ENCODE measurements at places on chromosomes 11 and 22.

- no peak for DNase-seq
Observed at GRCh38 chr11:10699072-10699471, 5.5 kb upstream of the IRAG1 start.

- no peak for DNase-seq
Observed at GRCh38 chr11:73019449-73019848, 122.7 kb downstream of the FCHSD2 start.

GRCh38 chr11:30789270-30789669, 203.1 kb upstream of the MPPED2 start:
- DNase-seq: no peak

DNA sequence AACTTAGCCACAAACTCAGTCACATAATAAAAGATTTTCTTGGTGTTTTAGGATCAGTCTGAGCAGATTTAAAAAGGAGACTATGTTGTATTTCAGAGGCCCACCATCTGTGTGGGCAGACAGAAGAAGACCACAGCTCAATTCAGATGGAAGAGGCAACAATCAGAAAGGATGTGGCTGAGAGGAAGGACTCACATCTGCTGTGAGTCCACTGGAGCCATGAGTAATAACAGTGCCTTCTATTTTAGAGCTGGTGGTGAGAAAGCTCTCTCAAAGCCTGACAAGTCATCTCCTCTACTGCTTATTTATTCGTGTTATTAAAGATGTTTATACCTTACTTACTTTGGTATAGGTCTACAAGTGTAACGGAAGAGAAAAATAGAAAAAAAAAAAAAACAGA, 357.2 kb downstream of the OPCML start:
- DNase-seq: no peak

DNA sequence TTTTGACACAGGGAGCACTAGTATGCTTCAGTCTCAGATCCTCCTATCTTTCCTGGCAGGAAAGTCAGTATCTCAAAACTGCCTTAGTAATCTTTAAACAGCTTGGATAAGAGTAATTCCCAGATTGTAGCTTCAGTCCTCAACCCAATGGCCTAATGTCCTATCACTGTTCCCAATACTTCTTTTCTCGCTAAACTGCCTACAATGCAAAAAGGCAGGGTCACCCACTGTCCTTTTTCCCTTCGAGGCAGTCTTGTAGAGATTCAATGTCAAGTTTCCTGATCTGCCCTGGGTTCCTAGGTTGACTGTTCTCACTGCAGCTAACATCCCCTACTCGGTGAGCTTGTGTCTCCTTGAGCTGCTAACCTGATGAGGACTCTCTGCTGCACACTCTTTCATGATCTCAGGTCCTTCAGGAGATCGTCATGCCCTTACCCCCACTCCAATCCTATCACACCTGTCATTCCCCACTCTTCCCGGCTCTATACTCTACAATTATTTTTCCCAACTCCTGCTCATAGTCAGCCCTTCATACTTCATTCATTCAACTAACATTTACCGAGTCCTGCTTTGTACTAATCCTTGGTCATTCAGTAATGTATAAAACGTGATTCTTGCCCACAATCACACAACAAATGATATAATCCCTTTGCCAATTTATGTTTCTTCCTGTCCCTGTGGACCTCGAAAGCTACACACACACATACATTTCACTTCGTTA, 904 bp downstream of the C2CD3 start:
- DNase-seq: no peak

DNA sequence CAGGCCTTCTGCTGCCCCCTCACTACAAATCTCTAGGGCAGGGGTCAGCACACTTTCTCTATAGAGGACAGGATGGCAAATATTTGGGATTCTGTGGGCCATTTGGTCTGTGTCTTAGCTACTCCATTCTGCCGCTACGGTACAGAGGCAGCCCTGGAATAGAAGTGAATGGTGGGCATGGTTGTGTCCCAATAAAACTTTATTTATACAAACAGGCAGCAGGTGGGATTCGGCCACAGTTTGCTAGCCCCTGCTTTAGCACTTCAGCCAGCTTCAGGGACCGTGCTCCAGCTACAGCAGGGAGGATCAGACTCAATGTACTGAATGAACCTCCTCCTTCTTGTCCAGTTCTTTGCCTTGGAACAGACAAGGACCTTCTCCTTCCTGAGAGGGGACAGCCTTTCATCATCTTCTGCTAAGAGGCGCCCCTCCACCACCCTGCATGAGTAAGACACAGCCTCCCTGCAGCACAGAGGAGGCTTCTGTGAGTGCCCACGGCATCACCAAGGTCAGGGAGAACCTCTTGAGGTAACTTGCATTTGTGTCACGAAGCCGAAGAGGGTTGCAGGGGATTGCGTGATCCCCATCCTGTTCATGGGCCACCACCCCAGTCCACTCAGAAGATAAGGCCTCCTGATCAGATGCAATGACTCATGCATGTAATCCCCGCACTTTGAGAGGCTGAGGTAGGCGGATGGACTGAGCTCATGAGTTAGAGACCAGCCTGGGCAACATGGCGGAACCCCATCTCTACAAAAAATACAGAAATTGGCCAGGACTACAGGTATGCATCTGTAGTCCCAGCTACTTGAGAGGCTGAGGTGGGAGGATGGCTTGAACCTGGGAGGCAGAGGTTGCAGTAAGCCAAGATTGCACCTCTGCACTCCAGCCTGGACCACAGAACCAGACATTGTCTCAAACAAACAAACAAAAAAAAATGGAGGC, 4.6 kb downstream of the C11orf24 start:
- DNase-seq: no peak

GRCh38 chr11:15349413-15349812, 234.7 kb downstream of the INSC start:
- no peak for DNase-seq

DNA sequence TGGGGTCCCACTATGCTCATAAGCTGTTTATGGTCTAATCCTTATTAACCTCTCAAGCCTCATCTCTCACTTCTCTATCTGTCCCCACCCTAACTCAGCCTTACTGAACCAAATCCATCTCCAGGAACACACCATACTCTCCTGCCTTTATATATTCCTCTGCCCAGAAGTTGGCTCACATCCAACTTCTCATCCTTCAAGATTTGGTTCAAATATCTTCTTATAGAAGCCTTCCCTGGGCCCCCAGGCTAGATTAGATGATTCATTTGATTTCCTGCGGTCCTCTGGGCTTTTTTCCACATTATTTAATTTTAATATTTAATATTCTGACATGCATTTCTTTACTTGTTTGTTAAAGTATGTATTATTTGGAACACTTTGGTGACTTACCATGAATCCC, 23.2 kb downstream of the MEI1 start:
- no peak for DNase-seq

DNA sequence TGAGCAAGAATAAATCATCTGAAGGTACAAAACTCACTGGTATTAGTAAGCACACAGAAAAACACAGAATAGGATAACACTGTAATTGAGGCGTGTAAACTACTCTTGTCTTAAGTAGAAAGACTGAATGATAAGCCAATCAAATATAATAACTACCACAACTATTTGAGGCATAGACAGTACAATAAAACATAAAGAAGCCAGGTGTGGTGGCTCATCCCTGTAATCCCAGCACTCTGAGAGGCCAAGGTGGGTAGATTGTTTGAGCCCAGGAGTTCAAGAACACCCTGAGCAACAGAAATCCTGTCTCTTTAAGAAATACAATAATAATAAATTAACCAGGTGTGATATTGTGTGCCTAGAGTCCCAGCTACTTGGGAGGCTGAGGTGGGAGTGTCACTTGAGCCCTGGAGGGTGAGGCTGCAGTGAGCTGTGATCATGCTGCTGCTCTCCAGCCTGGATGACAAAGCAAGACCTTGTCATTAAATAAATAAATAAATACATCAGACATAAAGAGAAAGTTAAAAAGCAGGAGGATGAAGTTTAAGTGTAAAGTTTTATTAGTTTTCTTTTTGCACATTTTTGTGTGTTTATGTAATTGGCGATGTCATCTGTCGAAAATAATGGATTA, 390.6 kb downstream of the DYNC2H1 start:
- DNase-seq: no peak

DNA sequence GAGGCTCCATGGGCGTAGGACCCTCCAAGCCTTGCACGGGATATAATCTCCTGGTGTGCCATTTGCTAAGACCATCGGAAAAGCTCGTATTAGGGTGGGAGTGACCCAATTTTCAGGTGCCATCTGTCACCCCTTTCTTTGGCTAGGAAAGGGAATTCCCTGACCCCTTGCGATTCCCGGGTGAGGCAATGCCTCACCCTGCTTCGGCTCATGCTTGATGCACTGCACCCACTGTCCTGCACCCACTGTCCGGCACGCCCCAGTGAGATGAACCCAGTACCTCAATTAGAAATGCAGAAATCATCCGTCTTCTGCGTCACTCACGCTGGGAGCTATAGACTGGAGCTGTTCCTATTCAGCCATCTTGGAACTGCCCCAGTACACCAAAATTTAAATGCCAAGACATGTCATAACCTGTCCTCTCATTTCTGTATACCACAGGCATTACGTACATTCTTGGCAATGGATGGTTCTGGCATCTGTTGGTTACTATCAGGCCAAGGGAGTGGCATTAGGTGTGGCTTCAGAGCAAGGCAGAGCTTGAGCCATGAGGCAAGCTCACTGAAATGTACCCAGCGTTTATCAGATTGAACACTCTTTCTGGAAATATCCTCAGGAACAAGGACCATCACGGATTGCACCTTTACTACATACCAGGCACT, 95.4 kb upstream of the GALNT18 start:
- no peak for DNase-seq

GRCh38 chr11:113077379-113077778, 116.2 kb downstream of the NCAM1 start:
- DNase-seq: no peak

GRCh38 chr22:20027966-20028854, 7.3 kb downstream of the TANGO2 start:
- peak; percentile 15 for DNase-seq

GRCh38 chr11:123800036-123800435, 6.1 kb downstream of the OR6M1 start:
- DNase-seq: no peak

DNA sequence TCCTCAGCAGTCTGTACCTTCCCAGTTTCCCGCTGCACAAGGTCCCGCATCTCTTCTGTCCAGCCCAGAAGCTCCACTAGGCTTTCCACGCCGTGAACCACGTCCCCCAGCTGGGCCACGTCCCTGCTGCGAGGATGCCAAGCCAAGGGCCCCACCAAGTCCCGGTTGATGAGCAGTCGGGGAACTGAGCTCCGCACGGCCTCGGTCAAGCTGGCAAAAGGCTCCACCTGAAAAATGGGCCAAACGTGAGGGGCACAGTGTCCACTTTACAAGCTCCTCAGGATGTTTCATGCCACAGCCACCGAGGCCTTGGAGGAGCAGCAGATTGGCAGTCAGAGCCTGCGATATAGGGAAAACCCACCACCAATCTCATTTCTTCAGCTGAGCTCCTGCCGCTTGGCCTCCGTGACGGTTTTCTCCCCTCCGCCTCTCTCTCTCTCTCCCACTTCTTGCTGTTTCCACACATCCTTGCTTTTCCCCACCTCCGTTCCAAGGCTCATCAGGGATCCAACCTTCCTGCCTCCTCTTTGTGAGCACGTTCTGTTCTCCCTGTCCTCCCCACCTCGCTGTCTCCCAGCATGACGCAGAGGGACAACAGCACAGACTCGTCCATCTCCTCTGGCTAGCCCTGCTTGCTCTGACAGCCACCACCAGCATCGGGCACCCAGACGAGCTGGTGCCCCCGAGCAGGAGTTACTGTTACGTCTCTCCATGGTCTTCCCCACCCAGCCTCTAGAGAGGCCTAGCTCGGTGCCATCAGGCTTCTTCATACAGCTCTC, 11.5 kb downstream of the RIC8A start:
- no peak for DNase-seq

DNA sequence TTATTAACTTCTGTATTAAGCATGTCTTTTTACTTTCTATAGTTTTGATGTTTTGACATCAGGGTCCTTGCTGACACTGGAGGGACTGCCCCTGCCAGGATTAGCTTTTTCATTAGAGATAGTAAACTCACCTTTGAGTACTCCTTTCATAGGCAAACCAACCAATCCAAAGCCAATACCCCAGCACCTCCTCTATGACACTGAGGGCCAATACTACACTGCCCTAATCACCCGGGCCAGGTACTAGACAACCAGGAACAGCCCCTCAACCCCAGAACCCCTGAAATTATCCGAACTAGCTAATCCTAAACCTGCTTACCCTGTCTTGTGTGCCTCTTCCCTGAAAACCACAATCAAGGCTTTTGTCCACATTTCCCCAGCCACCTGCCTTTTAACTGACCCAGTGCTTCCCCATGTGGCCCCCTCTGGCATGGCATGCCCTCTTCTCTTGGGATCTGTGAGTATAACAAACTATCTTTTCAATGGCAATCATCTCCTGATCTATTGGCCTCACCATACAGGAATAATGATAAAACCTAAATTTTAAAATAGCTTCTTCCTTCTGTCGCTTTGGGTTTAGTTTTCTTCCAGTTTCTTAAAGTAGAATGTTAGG, 31.2 kb downstream of the RAB6A start:
- DNase-seq: no peak

Data from activated CD4-positive, alpha-beta T cell treated with anti-CD3 and anti-CD28 coated beads, Interleukin-2, amount 50 U/mL, for 1 hour (primary cell).